Ovary (tissue), 10 donors: ENCODE measurements at places on chromosomes 4 and X. TPM values are rescaled to one million over a fixed set of nuclear protein-coding genes. Genes with fewer than 3 reads are reported as not detected.

HTN3 gene
- polyA plus RNA-seq: not detected

- DNase-seq: no peak
Measured at GRCh38 chr4:24764345-24764744, 31.0 kb upstream of the SOD3 start.

GRCh38 chr4:17762726-17763125 is 18.7 kb downstream of the FAM184B start:
- no peak for DNase-seq

AMOT gene
- polyA plus RNA-seq: 13.1 TPM

FMR1NB gene
- polyA plus RNA-seq: not detected

SSX4B gene
- polyA plus RNA-seq: not detected

- DNase-seq: no peak
Measured at GRCh38 chrX:8969378-8969777, 64.5 kb downstream of the FAM9B start.

DNA sequence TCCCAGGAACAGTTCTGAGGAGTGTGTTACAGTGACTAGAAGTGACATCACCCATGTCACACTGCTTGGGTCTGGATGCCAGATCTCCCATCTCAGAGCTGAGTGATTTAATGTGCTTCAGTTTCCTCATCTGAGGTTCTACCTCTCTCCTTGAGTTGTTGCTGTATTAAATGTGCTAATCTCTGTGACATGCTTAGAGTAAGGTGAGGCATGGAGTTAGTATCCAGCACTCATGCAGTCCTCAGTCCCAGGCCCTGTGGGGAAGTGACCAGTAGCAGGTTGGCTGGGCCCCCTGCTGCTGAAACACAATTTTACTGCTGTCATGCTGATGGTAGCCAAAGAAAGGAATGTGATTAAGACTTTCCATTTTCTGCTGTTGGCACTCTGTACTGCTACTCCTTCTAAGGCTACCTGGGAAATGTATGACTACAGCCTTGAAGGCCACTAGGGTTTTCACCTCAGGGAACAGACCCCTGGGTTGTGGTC is 639.6 kb downstream of the MID1IP1 start:
- DNase-seq: no peak

DNA sequence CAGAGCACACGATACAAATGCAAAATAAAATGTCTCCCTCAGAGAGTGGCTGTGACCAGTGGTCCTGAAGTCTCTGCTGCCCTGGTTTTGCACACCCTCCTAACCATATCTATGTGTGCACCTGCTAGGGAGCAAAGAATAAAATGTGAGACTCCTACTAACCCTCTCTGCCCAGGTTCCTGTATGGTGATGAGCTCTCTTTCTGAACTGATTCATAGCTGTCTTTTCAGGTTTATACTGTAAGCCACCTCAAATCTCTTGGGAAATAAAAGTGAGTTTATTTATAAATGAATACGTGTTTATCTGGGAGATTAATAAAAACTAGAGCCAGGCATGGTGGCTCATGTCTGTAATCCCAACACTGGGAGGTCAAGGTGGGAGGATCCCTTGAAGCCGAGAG is 126.0 kb upstream of the RBPJ start:
- no peak for DNase-seq

- DNase-seq: no peak
Measured at GRCh38 chr4:175934506-175934905, 122.4 kb upstream of the GPM6A start.

- DNase-seq: no peak
Measured at GRCh38 chr4:2068566-2068965, 9.4 kb downstream of the NAT8L start.

ARX gene
- 78.0 TPM for polyA plus RNA-seq

GRCh38 chr4:25896776-25897539 is 17.1 kb upstream of the SMIM20 start:
- DNase-seq: no peak

TRMT44 gene
- 30.3 TPM for polyA plus RNA-seq

- no peak for DNase-seq
Measured at GRCh38 chrX:39022106-39022505, 220.8 kb downstream of the MID1IP1 start.

GRCh38 chr4:7967063-7967440 is 27.4 kb upstream of the AFAP1 start:
- DNase-seq: no peak

SLC4A4 gene
- 2.0 TPM for polyA plus RNA-seq

IL13RA1 gene
- 104 TPM for polyA plus RNA-seq

DNA sequence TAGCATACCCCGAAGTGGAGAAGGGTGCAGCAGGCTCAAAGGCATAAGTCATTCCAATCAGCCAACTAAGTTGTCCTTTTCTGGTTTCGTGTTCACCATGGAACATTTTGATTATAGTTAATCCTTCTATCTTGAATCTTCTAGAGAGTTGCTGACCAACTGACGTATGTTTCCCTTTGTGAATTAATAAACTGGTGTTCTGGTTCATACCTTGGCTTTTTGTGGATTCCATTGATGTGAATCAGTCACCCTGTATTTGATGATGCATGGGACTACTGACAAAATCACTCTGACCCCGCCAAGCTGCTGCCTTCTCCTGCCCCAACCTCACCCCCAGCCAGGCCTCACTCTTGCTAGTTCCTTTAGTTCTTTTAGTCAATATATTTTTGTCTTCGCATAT is 32.7 kb downstream of the F9 start:
- DNase-seq: no peak

- no peak for DNase-seq
Measured at GRCh38 chr4:25104591-25104990, 55.7 kb downstream of the SEPSECS start.

DNA sequence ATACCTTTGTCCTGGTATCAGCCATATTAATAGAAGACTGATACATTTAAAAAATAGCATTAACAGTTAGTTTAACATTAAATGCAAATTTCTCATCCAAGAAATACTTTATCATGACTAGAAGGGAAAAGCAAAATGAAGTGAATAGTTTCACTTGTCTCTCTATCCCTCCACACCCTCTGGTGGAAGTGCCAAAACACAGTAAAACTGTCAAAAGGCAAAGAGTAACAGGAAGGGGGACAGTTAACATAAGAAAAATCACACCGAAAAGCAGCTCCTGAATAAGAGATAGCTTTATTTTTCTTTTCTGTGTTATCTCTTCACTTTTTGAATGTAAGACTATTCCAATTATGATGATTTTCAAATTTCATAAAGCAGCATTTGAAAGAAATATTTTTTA is 187.2 kb downstream of the FBXW7 start:
- no peak for DNase-seq

DNA sequence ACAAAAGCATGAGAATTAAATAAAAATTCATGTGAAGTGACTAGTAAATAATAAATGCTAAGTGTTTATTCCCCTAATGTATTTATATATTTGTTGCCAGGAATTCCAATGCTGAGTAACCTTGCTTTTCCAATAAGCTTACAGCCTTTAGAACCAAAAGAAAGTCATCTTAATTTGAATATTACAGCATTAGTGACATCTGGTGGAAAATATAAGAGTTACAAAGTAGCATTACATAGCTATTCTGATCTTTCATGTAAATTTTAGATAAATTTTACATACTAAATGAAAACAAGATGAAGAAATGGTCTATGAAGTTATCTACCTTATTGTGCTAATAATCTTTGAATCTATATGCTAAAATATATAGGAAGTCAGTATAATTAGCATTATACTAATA is 10.4 kb downstream of the MAD2L1 start:
- DNase-seq: no peak

PCDH10 gene
- polyA plus RNA-seq: 2.2 TPM

- DNase-seq: no peak
Measured at GRCh38 chrX:14073071-14073470, 43.4 kb upstream of the GEMIN8 start.

IQCM gene
- polyA plus RNA-seq: not detected

DNA sequence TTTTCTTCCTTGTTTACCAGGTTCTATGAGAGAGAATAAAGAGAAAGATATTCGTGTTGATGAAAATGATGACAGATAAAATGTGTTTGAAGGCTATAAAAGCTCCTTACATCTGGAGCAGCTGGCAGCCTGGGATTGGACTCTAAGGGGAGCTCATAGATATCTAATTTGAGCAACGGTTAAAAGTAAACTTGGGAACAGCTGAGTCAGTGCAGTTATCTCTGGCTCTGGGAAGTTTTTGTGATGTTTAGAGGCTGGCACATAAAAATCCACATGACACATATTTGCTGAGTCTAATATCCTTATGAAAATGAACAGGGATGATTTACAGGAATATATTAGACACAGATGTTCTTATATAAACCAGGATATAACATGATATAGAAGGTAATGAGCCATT is 331.8 kb upstream of the TENM3 start:
- no peak for DNase-seq

GRCh38 chrX:150495496-150495895 is 72.9 kb upstream of the MTM1 start:
- DNase-seq: no peak

DCAF8L2 gene
- 0.61 TPM for polyA plus RNA-seq

GRCh38 chr4:25486171-25486570 is 109.1 kb downstream of the ANAPC4 start:
- no peak for DNase-seq

- no peak for DNase-seq
Measured at GRCh38 chrX:39157796-39158195, 356.5 kb downstream of the MID1IP1 start.

DNA sequence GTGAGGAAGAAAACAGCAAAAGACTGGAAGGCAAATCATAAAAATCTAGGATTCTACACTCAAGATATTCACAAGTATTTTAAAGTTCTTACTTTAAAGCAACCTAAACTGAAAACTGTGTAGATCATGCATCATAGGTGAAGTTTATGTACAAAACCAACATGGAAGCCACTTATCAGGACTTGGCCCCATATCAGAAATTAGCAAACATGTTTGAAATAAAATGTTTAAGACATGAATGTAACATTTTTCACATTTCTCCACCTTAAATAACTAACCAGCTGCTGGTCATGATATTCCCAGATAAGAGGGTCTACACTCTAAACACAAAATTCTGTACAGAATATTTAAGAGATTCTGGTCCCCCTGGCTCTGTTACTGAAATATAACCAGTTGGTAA is 38.5 kb downstream of the APBB2 start:
- no peak for DNase-seq

DNA sequence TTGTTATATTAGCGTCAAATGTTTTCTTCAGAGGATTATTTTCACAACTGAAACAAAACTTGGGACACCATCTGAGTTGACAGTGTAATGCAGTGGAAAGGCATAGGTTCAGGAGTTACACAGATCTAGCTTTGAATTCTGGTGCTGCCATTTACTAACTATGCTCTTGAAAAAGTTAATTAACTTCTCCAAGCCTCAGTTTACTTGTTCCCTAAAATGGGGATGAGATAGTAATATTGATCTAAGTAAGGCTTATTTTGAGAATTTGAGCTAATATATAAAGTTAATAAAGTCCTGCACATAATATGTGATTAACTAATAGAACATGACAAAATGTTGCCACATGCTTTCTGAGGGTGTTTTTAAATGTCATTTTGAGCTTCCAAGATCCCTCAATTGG is 112.6 kb downstream of the FRAS1 start:
- no peak for DNase-seq

DNA sequence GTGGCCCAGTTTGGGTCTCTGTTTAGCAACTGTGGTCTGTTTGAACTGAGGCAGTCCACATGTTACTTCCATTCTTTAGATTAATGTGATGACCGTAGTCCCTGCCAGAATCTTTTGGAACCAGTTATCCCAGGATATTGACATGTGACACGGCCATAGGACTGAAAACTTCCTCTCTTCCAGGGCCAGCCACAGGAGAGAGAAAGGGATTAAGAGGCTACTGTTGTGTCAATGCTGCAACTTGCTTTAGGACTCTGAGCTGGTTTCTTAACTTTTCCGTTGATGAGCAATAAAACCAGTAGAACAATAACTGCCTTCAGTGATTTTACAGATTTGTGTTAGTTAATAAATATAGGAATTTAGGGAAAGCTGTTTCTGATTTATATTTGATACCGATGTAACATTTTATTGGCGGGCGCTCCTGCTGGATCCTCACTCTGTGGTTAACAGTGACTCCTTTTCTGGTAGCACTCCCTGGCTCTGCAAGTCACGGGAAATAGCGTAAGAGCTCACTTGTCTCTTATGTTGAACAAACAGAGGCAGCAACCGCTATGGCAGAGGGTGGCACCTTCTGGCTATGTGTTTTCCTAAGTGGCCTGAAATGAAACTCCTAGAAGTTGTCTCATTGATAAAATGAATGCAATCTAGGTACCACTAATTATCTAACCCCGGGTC is 2.5 kb downstream of the TENM3 start:
- no peak for DNase-seq
